SJCRH30 (cell line): ENCODE measurements at places on chromosomes 6 and 20.

DNA sequence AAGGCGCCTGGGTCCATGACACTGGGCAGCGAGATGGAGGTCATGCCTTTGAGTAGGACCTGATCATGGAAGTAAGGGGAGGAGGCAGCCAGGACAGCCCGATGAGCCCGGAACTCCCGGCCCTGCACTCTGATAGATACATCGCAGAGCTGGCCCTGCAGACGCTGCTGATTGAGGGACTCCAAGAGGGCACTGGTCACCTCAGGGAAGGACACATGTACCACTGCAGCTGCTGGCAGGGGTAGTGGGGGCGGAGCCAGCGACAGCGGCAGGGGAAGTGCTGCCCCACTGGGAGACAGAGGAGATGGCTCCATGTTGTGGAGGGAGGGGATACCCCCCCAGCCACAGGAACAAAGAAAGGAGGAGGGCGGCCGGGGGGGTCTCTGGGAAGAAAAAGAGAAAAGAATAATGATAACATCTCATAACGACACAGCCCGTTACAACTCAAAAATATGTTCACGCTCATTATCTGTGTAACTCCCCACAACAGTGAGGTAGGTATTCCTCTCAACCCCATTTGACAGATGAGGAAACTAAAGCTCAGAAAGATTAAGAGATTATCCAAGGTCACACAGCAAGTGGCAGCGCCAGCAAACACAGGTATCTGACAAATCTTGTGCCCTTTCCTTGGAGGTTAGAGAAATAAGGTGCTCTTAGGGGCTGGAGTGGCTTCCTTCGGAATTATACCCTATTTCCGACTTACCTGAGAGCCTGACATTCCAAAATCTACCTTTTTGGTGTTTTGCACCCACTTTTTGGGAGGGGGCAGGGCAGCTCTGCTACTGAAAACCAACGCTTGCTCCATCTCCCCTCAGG, 733 bp downstream of the ZBTB22 start:
- DNase-seq = no peak
- H3K4me1 ChIP-seq = peaks cover 7% of the 10 kb centered on the region
- H3K27me3 ChIP-seq = no peaks in the 10 kb centered on the region
- H3K4me3 ChIP-seq = peak overlapping the region; percentile 51
- no peak overlapping the region for H3K27ac ChIP-seq
- peaks cover 27% of the 10 kb centered on the region for H3K36me3 ChIP-seq

DNA sequence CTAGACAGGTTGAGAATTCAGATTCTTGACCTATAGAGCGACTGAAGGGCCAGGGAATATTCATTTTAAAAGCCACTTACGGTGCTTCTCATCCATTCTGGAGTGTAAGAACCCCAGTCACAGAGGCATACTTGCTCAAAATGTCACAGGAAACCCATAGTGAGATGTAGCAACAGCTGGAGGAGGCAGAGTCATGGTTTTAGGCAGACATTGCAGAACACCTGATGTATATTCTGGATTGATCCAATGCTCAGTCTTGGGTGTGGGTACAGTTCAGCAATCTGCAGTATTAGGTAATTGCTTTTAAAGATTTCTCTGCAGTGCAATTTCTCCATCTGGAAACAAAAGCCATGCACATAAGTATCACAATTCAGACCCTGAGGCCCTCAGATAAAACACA, 137.4 kb upstream of the SLC22A23 start:
- H3K27ac ChIP-seq = no peak overlapping the region
- no peak overlapping the region for H3K4me3 ChIP-seq
- DNase-seq = no peak
- H3K4me1 ChIP-seq = no peaks in the 10 kb centered on the region
- no peaks in the 10 kb centered on the region for H3K36me3 ChIP-seq

DNA sequence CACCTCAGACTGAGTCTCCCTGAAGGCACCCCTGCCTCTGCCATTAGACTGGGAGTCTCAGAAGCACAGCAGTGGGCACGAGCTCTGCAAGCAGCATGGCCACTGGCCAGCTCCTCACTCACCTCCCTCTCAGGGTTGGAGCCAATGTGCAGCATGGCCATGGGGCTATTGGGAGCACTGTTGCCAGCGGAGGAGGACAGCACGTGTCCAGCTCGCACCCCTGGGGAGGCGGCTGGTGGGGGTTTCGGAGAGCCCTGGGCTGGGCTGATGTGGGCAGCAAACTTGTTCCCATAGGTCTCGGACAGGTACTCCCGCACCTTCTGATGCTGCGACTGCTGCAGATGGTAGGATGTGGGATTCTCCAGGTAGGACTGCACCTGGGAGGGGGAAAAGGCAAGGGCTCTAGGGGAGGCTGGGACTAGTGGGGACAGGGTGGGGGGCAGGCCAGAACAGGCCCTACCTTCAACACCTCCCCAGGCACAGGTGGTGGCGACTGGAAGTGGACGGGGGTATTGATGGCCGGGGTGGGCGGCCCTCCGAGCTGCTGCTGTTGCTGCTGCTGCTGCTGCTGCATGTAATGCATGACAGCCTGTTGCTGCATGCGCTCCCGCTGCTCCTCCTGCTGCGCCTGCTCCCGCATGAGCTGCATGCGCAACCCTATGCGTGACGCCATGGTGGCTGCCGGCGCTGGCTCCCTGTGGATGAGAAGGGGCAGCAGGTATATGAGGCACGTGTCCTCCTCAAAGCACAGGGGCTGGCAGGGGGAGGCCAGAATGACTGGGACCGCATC, 44.7 kb downstream of the TFEB start:
- no peaks in the 10 kb centered on the region for H3K4me1 ChIP-seq
- DNase-seq = no peak
- no peaks in the 10 kb centered on the region for H3K36me3 ChIP-seq
- no peak overlapping the region for H3K27ac ChIP-seq
- H3K4me3 ChIP-seq = no peak overlapping the region
- no peaks in the 10 kb centered on the region for H3K27me3 ChIP-seq

- no peak overlapping the region for H3K27ac ChIP-seq
- H3K4me1 ChIP-seq = no peaks in the 10 kb centered on the region
- H3K36me3 ChIP-seq = no peaks in the 10 kb centered on the region
- DNase-seq = peak; percentile 37
- no peak overlapping the region for H3K4me3 ChIP-seq
These were observed 582.5 kb downstream of the DOK5 start for GRCh38 chr20:55057779-55058415.

DNA sequence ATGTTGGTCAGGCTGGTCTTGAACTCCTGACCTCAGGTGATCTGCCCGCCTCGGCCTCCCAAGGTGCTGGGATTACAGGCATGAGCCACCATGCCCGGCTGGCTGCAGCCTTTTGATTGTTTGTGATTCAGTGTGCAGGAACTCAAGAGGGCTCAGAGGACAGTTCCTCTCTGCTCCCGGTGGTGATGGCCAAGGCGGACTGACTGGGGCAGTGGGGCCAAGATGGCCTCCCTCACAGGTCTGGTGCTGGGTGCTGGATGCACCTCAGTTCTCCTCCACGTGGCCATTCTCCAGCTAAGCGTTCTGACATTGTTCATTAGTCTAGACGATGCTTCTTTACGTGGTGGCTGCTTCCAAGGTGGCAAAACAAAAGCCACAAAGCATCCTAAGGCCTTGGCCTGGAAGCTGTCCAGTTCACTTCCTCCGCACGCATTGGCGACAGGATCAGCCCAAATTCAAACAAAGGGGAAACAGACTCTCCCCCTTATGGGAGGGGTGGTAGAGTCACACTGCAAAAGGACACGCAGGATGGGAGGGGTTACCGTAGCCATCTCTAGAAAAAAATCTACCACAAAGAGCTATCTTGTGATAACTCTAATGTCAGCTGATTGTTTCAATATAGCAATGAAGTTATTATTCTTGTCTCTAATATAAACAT, 146.9 kb downstream of the FOXC1 start:
- DNase-seq = no peak
- H3K36me3 ChIP-seq = no peaks in the 10 kb centered on the region
- H3K27ac ChIP-seq = no peak overlapping the region
- no peaks in the 10 kb centered on the region for H3K4me1 ChIP-seq
- H3K27me3 ChIP-seq = no peaks in the 10 kb centered on the region
